NCI-H1417 (cell line): ENCODE measurements at places on chromosomes 2 and 18.

DNA sequence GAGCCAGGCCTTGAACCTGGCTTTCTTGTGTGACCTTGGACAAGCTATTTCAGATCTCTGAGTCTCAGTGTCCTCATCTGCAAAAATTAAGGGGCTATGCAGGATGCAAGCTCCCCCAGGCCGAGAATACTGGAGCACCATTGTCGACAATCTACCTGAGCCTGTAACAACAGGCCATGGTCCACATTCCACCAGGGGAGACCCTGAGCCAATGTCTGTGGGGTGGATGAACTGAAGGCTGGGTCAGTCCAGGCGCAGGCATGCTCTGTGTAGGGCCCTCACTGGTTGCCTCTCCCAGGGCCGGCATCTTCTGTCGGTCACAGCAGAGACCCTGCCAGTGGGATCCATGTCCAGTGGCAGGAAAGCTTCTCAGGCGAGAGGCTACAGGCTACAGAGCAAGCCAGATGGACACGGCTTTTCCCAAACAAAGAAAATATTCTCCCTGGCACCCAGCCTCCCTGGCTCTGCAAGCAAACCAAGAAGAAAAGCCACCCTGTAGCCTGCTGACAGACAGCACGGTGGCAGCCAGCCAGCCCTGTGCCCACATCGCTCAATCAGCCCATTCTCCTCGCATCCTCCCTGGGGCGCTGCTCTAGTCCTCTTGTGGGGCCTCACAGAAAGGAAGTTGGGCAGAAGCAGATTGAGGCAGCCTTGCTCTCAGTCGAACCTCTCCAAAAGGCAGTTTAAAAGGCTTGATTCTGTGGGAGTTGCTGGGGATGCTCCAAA lies 48.7 kb upstream of the FZD7 start:
- DNase-seq = no peak

DNA sequence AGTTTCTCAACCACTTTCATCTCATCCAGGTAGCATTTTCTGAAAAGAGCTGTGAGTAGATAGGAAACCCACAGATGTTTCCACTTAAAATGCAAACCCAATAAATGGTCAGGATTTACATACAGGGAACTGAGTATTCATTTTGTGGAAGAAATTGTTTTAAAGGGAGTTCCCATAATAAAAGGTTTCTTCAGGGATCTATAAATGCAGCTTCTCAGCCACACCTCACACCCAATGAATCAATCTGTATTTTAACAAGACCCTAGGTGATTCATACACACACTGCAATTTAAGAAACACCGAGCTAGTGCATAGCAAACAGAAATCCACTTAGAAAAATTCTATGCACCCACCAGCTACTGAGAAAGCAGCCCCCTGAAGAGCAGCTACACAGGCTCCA lies 140.1 kb upstream of the ACAA2 start:
- DNase-seq = no peak

GRCh38 chr2:37795456-37795855 lies 124.0 kb upstream of the CDC42EP3 start:
- DNase-seq = peak; percentile 11

DNA sequence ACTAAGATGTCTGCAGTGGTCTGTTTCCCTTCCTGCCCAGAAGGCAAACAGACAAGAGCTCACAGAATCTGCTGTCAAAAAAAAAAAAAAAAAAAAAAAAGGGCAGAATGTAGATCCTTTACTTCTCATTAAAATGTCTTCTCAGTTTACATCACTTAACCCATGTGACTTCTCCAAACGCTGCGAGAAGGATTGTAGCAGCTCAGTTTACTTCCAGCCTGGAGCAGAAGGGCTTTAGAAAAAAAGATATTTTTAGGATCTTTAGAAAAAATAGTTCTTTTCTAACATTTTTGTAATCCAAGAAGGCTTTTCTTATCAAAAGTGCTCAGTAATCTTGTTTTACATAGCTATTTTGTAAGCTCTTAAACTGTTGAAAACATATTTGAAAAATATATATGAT lies 425.4 kb downstream of the CNTNAP5 start:
- no peak for DNase-seq

DNA sequence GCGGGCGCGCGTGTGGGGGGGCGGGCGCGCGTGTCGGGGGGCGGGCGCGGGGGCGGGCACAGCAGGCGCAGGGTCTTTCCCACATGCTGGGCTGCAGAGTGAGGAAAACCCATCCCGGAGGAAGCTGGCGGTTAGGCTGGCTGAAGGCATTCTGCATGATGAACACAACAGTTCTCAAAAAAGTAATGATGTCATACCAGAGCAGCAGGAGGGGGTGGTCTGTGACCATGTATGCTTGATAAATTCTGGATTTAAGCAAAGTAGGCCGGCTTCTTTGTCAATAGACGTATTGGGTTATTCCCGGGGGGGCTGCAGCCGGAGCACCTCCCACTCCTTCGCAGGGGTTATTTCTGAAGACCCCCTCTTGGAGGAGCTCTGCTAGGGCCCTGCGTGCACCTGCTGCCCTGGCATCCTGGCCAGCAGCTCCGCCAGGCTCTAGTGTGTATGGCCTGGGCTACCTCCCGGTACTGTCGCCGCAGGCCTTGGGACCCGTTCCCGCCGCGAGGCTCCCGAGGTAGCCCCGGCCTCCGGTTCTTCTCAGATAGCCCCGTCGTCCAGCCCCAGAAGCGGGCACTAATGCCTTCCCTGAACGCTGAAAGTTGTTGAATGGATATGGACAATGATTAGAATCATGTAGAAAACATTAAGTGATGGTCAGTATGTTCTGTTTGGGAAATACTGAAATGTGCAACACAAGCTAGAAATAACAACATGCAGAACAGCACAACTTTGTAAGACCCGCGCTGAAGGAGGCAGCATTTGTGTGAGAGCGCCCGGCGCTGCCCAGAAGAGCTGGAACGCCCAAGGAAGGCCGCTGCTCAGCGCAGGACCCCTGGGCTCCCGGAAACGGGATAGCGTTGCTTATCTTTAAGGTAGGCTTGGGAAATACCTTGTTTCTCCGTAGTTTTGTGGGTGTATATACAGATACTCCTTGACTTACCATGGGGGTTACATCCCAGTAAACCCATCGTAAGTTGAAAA lies 101.4 kb upstream of the RAB6C start:
- no peak for DNase-seq

DNA sequence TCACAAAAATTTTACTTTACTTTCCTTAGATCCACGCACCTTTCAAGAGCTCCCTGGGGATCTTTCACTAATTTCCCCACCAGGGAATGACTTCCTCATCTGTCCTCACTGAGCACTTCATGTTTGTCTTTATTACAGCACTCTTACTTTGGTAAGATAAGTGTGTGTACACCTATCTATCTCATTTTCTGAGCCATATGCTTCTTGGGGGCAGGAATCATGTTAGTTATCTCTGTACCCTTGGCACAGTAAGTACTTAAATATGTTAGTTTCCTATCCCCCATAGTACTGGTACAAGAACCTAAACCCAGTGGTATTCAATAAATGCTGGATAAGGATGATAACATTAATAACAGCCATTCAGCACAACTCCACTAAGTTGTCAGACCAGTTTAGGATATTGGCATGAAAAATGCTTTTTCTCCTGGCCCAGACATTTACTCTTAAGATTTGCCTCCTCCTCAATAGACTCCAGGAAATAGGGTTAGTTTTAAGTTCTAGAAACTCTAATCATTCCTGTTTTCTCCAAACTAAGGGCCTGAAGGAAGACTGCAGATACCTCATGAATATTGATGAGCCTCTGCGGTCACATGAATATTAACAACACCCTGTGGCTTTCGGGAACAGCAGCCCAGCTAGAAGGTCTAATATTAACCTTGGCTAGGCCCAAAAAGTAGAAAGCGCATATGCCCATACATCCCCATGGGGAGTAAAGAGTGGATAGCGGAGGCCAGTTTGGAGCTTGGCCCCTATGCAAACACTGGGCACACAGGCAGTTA lies 38.2 kb downstream of the NHEJ1 start:
- DNase-seq = no peak

- no peak for DNase-seq
Measured at GRCh38 chr2:229375251-229375650, 104.2 kb upstream of the PID1 start.

DNA sequence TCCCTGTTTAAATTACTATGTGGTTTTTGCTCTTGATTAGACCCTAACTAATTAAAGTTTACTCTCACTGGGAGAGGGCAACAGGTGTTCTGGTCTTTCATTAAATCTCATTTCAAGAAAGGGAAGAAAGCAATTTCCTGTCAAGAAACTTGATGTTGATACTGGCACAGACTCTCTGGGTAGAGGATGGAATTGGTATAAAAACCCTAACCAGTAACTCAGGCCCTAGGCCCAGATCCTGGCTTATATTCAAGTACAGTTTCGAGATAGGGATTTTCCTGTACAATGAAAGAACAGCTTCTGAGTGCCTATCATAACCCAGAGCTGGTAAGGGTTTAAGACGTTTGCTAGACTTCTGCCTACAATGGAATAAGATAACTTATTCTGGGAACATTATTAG lies 61.6 kb upstream of the ACYP2 start:
- no peak for DNase-seq

GRCh38 chr2:138475277-138475776 lies 26.2 kb upstream of the SPOPL start:
- DNase-seq = no peak

GRCh38 chr18:8890957-8891464 lies 185.7 kb downstream of the MTCL1 start:
- no peak for DNase-seq

DNA sequence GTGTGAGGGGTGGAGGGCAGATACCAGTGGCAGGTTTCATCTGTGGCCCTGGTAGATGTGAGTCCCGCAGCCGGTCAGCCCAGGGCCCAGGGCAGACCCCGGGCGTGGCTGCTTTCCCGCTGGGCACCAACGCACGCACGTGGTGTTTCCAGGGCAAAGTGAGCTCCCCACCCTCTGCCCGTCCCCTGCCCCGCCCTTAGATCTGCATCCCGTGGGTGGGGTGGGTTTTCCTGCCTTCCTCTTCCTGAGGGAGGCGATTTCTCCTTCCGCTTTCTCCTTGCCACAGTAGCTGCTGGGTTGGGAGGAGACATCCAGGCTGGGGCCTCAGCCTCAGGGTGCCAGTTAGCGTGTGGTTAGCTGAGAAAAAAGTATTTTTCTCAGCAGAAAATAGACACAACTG lies 49.6 kb downstream of the ODC1 start:
- no peak for DNase-seq

- peak; percentile 81 for DNase-seq
Measured at GRCh38 chr2:95728878-95729596, 137.2 kb downstream of the TRIM43 start.

DNA sequence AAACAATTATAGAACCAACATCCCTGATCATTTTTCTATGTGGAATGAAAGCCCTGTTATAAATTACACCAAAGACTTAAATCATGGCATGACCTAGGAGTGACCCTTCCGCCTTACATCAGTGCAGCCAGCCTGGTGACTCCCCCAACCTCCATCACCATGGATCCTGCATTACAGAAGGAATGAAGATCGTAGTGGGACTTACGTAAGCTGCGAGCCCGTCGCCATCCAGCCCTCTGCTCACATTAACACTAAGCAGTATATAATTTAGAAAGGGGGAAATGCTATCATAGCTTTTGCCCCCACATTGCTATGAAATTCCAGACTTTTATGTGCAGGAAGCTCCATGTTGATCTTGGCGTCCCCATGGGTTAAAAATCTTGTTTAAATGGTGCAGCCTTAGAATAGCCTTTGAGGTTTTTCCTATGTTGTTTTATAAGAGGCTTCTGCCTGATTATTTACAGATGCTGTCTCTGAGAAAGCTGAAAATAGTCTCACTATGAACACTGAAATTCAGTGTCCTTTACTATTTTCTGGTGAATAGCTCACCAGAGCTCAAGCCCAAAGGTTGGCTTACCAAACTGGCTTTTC lies 76.3 kb downstream of the COLEC12 start:
- DNase-seq = no peak

- peak; percentile 50 for DNase-seq
Measured at GRCh38 chr2:37654932-37655841, 16.3 kb downstream of the CDC42EP3 start.
